ENCODE measurements at places on chromosomes 6 and 20.

DNA sequence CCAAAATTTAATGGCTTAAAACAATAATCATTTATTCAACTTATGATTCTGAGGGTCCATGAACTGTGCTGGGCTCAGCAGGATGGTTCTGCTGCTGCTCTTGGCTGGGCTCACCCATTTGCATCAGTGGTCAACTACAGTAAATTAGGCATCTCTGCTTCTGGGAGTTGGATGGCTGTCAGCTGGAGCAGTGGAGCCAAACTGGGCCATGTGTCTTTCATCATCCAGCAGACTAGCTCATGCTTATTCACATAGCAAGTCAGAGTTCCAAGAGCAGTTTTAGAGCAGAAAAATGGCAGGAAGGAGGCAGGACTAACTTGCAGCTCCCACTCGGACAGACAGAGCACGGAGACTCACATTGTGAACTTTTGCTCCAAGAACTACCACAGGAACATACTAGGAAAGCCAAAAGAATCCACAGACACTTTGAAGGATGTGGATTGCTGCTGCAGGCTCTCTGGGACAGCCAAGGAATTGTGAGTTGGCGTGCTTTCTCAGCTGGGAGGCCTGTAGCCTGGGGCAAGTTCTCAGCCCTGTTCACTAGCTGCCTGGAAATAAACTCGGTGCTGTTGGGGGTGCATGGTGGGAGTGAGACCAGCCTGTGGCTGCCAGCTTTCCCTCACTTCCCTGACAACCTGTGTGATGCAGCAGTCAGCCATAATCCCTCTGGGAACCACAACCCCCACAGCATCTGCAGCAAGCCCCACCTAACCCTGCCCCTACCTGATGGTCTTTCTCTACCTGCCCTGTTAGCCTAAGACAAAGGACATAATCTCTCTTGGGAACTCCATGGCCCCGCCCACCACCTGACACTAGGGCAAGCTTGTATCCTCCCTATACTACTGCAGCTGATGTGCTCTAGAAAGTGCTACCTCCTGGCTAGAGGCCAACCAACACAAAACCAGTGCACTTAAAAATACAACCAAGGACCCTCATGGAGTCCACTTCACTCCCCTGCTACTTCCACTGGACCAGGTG lies 129.0 kb downstream of the JPH2 start:
- DNase-seq, result no peak

GRCh38 chr6:66496659-66497058 lies 789.6 kb upstream of the EYS start:
- DNase-seq, result no peak

DNA sequence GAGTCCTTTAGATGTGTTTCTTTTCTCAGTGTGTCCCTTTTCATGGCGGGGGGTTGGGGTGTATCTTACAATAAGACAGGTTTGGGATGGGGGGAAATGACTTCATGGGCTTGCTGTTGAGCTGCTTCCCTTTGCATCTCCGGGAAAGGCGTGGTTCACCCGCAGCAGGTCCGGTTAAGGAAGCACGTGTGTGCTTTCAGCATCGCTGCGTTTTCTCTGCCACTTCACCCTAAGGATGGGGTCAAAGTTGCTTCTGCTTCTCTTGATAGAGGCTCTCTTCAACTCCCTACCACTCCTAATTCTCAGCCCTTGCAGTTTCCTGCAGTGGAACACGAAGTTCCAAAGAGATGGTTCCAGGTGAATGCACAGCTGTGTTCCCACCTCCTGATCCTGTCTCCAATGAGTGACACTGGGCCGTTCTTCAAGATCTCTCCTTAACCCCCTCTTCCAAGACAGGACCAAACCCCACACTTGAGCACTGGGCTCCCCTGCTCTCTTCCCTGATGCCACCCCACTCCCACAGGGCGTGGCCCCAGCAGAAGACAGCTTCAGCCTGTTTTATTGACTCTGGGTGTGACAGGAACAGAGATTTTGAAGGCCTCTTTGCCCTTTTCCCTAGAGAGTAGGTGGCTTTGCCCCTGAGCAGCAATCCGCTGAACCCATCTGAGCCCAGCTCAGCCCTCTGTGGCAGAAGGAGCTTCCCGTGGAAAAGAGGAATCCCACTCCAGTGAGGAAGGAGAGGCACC lies 85.2 kb downstream of the PLEKHG1 start:
- DNase-seq, result no peak

DNA sequence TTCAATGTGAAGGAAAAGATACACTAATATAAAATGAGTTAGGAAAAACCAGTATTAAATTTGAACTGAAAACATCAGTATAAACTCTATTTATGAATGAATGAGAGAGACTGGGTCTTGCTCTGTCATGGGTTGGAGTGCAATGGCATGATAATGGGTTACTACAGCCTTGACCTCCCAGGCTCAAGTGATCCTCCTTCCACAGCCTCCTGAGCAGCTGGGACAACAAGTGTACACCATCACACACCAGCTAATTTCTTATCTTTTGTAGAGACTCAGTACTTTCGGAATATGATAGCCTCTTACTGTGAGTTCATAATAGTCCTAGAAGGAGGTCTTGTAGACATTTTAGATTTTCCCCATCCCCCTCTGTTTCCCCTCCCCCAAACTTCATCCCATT lies 21.4 kb downstream of the KCTD20 start:
- DNase-seq, result no peak

DNA sequence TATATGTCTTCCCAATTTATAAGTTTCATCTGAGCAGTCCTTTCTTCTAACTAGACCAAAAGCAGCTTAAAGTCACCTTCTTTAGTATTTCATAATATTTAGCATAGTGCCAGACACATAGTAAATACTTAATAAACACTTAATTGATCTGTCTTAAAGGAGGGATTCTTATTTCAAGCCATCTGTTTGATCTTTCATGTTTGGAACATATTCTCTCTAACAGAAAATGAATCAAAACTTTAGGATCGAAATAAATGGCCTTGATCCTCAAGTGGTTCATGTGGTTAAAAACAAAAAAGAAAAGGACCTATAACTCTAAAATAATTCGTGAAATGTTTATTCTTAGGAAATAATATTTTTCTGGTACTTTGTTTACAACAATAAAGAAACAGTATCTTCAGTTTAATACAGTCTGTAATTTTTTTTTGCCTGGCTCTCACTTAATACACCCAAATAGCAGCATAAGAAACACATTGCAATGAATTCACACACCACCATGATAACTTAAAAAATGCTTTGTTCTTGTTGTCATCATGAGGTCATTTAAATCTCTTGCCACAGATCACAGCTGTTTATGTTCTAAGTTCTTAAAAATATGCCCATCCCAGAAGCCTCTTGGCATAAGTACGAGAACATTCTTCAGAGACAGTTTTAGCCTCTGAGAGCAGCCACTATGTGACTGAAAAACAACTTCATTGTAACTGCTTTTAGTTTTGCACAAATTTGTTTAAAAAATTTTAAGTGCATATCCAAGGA lies 48.1 kb downstream of the ESF1 start:
- DNase-seq, result no peak

GRCh38 chr20:48668451-48668946 lies 159.3 kb downstream of the PREX1 start:
- DNase-seq, result no peak

GRCh38 chr20:32078791-32079190 lies 26.7 kb downstream of the HCK start:
- no peak for DNase-seq

- DNase-seq, result no peak
These were observed 19.2 kb downstream of the HLA-DRB1 start for GRCh38 chr6:32570363-32570905.

DNA sequence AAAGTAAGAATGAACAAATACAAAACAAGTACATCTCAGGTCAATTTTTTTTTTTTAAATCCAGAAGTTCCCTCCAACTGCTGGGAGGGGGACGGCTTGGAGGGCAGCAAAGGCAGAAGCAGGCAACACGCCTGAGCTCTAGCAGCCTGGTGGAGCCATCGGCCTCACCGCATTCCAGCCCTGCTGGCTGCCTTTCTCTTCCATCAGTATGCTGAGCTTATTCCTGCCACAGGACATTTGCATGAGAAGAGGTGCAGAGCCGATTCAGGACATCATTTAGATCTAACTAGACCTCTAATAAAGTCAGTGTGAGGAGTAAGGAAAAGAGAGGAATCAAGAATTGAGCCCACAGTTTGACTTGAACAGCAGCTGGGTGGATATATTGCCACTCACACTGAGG lies 318.8 kb downstream of the ZFAND3 start:
- no peak for DNase-seq

- DNase-seq, result no peak
These were observed 25.3 kb downstream of the SNX5 start for GRCh38 chr20:17943343-17943742.

DNA sequence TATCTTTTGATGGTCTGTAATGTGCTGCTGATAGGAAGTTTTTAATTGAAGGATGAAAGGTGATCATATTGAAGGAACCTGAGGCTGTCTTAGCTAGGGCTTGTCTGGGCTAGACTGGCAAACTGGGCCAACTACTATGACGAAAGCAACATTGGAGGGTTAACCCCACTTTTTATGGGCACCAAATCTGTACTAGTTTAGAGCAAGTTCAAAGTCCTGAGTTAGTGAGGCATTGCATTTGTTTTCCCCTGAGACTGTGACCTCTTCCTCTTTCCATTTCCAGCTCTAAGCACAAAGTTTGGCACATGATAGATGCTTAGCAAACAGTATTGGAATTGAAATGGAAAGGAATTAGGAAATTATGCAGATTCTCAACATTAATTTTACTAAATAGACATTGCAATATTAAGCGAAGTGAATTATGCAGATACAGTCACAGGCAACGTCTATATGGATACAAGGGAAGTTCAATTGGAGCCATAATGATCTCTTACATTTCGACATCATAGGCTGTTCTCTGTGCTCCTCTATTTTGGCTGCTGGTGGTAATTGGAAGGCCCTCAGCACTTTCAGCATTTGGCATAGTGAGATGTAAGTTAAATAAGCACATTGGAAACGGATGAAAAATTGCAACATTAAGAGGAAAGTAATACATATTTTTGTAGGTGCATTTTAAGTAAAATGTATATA lies 22.2 kb downstream of the CEP57L1 start:
- DNase-seq, result no peak

DNA sequence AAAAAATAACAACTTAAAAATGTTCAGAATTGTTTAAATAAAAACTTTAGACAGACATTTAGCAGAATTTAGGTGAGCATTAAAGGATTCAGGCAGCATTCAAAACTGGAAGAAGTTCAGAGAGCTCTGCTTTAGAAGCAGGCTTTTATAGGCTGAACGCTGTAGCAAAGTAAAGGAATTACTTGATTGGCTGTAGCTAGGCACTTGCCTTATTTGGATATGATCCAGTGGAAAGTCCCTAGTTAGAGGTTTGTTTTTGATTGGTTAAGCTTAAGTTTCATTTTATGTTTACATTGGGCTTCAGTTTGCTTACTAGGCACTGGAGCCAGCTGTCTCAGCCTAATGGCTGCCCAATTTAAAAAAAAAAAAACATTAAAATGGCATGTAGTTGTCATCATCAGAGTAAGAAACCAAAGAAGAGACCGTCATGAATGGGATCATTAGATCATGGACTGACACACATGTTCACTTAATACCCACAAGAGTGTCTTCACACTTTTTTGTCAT lies 65.1 kb downstream of the CBFA2T2 start:
- DNase-seq, result peak; percentile 24

Measured in effector memory CD4-positive, alpha-beta T cell (primary cell).